NCI-H2029 (cell line): ENCODE measurements at places on chromosomes 5 and 9.

DNA sequence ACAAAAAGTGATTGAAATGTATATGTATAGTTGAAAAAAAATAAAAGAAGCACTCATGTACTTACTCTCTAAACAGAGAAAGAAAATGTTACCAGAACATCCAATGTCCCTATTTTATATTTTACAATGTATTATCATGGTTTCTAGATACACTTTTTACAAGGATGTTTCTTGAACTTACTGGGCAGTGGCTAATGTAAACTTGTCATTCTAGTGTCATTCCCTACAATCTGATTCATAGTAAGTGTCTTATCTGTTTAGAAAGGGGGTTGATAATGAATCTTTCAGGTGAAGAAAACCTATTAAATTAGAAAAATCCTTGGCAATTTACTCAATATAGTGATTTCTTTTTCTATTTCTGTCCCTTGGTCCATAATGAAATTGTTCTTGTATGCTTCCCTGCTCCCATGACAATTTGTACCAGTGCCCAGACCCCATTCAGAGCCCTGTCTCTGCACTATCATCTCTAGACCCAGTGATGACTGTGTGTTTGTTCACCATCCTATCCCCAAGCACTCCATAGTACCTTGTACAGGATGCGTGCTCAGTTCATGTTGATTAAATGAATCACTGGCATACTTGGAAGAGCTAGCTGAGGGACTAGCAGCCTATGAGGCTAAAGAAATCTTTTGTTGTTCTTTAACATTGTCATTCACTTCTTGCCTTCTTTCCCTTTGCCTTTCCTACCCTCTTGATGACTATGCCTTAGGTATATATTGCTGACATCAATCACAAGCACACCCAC is 101.2 kb downstream of the HMHB1 start:
- no peak for DNase-seq

GRCh38 chr9:106596984-106597383 is 266.0 kb upstream of the ZNF462 start:
- no peak for DNase-seq

- DNase-seq: no peak
Observed at GRCh38 chr5:141806626-141807025, 71.6 kb downstream of the PCDH1 start.

GRCh38 chr9:136944212-136944518 is 373 bp downstream of the FBXW5 start:
- no peak for DNase-seq

- no peak for DNase-seq
Observed at GRCh38 chr9:94821098-94821887, 94.8 kb downstream of the AOPEP start.

- no peak for DNase-seq
Observed at GRCh38 chr9:123933440-123934212, 3.7 kb upstream of the DENND1A start.

- DNase-seq: no peak
Observed at GRCh38 chr9:123291736-123292135, 23.4 kb upstream of the STRBP start.
